ENCODE measurements at places on chromosomes 13 and 19.

GRCh38 chr19:45172173-45172572 lies 5.9 kb downstream of the TRAPPC6A start:
- peak; percentile 64 for DNase-seq

GRCh38 chr19:6813659-6814058 lies 41.2 kb downstream of the VAV1 start:
- no peak for DNase-seq

DNA sequence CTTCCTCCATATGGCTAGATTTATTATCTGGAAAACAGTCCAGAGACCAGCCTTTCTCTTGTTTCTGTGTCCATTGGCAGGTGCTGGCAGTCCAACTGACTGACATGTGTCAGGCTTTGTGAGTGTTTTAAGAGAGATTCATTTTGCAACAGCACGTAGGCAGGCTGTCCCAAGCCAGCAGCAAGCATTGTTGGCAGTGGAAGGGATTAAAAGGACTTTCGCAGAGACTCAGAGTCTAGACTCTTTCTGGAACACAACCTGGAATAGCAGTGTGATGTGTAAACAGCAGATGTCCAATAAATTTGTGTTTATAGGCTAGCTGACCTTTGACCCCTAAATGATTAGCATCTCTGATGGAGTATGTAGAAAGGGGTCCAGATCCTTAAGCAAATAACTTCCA lies 222.2 kb upstream of the SERP2 start:
- peak; percentile 15 for DNase-seq

GRCh38 chr19:4018140-4018613 lies 10.6 kb downstream of the PIAS4 start:
- no peak for DNase-seq

GRCh38 chr13:111947876-111948275 lies 119.1 kb upstream of the SOX1 start:
- no peak for DNase-seq

- DNase-seq = no peak
These were observed 11.4 kb downstream of the CHAMP1 start for GRCh38 chr13:114325729-114326128.

DNA sequence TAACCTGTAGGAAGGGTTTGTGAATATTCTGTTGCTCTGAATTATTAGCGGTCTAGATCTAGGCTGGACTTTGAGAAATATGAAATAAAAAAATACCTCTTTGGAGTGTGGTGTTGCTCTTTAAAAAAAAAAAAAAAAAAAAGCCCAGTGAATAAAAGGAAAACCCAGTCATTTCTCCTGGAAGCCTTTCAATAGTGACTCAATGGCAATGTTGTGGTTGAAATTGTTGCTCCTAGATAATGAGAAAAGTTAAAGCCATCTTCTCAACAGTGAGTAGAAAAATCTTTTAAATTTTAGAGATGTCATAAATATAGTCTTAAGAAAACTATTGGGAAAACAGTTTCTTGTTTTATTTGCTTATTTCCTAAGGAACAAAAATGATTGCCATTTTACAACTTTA lies 135.3 kb downstream of the RFC3 start:
- DNase-seq = no peak

DNA sequence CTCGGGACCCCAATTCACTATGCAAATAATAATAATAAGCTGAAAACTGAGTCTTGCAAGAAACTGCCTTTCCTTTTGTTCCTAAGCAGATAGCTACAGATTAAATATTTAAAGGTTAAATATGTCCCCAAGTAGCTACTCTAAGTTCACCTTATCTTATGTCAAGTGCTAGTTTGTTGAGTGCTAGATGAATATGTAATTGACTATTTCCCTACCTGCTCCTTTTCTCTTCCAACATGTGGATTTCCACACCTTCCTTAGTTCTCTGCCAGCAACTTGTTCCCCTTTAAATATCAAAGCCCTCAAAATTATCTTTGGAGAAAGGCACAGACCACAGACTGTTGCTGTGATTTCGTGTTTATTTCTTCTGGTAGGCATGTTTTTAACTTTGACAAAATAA lies 709.2 kb upstream of the SLITRK1 start:
- DNase-seq = no peak

GRCh38 chr19:18310118-18310909 lies 12.6 kb downstream of the LSM4 start:
- no peak for DNase-seq

DNA sequence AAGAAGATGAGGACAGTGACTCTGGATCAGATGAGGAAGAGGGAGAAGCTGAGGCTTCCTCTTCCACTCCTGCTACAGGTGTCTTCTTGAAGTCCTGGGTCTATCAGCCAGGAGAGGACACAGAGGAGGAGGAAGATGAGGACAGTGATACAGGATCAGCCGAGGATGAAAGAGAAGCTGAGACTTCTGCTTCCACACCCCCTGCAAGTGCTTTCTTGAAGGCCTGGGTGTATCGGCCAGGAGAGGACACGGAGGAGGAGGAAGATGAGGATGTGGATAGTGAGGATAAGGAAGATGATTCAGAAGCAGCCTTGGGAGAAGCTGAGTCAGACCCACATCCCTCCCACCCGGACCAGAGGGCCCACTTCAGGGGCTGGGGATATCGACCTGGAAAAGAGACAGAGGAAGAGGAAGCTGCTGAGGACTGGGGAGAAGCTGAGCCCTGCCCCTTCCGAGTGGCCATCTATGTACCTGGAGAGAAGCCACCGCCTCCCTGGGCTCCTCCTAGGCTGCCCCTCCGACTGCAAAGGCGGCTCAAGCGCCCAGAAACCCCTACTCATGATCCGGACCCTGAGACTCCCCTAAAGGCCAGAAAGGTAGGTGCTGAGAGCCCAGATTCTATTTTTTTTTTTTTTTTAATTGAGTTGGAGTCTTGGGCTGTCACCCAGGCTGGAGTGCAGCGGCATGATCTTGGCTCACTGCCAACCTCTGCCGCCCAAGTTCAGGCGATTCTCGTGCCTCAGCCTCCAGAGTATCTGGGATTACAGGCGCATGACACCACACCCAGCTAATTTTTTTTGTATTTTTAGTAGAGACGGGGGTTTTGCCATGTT lies 2.3 kb downstream of the PPP1R15A start:
- DNase-seq = peak; percentile 66

DNA sequence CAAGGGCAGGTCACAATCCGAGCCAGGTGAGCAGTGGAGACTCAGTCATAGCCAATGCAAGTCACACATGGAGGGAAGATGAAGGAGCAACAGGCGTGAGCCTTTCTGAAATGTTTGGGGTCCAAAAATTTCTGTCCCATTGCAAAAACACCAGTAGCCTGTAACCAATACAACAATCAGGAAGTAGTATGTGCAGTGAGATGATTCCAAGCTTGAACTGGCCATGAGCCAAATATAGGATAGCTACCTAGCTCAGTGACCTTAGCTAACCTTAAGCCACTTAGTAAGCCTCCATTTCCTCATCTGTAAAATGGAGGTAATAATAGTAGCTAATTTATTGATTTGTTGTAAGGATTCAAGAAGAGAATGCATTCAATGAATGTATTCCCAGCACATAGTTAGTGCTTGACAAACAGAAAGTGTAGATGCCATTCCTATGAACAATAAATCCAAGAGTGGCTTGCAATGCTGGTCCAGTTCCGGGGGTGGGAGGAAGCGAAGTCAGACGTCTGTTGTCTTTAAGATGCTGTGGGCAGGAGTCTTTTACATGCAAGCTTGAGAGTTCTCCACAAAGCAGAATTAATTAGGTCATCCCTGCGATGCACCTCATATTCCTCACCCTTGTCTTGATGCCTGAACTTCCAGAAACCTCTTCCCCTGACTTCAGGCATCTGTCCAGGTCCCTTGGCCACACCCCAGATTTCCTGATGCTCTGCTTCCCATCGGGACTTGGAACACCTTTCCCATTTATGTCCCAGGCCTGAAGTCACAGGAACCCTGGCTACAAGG lies 195.7 kb upstream of the UBL3 start:
- DNase-seq = peak; percentile 1

DNA sequence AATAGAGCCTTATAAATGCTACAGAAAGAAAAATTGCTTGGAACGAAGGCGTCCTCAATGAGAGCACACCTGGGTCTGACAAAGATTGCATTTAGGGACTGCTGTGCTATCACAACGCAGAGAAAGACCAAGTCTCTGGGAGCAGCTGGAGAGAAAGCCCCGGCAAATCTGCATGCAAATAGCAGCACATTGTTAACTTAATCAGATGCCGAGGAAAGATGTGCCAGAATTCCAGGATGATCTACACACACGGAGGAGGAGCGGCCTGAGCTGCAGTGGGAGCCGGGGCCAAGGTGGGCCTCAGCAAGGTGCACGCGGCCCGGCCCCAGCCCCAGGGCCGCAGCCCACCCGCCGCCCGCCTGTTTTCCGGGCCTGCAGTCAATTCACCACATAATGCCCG lies 1.4 kb downstream of the ZNF536 start:
- no peak for DNase-seq

DNA sequence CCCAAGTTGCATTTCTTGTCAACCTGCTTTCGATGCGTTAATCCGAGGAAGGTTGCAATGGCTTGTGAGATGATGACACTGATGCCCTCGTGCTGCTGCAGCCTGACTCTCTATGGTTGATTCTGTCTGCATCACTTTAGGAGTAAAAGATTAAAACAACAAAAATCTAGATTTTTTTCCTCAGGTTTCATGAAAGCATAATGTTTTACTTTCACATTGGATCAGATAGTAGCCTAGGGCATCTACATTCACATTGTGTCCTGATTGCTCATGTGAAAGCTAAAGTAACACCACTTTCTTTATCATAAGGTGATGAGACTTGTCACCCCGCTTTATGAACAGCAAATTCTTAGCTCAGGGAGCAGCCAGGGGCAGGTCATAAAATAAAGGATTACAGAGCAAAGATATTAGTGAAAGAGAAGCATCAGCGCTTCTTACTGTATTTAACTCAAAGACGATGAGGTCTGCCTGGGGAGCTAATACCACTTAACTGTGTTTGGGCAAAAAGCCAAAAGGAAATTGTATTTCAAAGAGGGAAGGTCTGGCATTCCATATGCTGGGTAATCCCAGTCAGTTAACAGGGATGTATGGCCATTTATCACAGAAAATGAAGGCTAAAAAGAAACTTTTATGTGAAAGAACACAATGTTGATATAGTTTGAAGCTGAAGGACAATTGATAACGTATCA lies 270.5 kb downstream of the GPC6 start:
- peak; percentile 97 for DNase-seq

DNA sequence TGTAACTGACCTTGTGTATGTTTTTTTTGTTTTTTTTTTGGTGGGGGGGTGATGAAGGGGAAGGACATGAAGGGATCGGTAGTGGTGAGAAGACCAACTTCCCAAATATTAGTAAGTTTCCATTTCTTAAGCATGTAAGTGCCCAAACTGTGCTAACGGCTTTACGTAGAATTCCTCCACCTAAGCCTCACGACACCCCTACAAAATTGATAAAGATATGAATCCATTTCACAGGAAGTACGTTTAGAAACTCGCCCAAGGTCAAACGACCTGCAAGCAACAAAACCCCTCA lies 649 bp downstream of the UQCRFS1 start:
- no peak for DNase-seq

GRCh38 chr19:34997071-34997617 lies 3.0 kb upstream of the GRAMD1A start:
- DNase-seq = no peak

DNA sequence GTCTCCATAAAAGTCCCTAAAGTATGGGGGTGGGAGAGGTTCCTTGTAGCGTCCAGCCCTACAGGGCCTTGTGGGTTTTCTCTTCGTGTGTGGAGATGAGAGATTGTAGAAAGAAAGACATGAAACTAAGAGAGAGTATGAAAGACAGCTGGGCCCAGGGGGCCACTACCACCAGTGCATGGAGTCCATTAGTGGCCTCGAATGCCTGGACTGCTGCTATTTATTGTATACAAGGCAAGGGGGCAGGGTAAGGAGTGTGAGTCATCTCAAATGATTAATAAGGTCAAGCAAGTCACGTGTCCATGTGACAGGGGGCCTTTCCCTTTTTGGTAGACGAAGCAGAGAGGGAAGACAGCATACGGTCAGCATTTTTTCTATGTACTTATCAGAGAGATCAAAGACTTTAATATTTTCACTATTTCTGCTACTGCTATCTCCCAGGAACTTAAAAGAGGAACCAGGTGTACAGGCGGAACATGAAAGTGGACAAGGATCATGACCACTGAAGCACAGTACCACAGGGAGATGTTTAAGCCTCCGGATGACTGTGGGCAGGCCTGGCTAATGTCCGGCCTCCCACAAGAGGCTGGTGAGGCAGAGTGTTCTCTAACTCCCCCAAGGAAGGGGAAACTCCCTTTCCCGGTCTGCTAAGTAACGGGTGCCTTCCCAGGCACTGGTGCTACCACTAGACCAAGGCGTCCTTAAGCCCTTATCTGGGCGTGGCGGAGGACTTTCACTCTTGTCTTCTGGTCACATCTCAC lies 25.5 kb downstream of the FGF21 start:
- no peak for DNase-seq

- DNase-seq = no peak
These were observed 162.8 kb upstream of the SOX1 start for GRCh38 chr13:111904166-111904565.

DNA sequence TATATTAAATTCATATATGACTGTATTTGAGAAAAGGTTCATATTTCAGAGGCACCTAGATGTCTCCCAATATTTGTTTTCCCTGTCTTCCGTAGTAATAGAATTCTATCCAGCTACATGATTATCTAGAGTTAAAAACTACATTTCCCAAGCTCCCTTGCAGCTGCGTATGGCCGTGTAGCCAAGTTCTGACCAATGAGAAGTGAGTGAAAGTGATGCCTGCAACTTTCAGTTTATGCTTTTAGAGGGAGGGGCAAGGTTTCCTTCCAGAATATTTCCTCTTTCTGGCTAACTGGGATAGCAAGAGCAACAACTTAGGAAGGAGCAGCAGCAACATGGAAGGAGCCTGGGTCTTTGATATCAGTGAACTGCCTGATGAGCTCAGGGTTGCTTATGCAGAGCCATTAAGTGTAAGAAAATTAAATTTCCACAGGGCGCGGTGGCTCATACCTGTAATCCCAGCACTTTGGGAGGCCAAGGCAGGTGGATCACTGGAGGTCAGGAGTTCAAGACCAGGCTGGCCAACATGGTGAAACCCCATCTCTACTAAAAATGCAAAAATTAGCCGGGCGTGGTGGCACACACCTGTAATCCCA lies 23.2 kb upstream of the CYP2A13 start:
- DNase-seq = no peak

- no peak for DNase-seq
These were observed 874.9 kb downstream of the EFNB2 start for GRCh38 chr13:105660561-105660960.

DNA sequence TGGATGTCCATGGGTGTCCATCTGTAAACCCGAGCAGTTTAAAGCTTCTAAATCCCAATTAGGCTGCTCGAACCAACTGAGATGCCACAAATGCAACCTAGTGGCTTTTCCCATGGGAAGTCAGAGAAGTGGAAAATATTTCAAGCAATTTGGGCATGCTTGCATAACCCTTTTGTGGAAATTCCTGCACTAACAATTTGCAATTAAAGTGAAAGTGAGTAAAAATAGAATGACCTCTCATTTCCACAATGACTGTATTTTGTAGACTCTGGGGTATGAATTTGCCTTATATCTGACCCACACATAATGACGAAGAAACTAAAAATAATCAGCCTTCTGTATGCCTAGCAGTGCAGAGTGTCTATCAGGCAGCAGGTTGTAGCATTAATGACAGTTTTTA lies 91.8 kb upstream of the TSC22D1 start:
- DNase-seq = no peak

GRCh38 chr19:19406878-19407632 lies 1.6 kb downstream of the GATAD2A start:
- peak; percentile 45 for DNase-seq

- peak; percentile 10 for DNase-seq
These were observed 104.9 kb downstream of the CACNA1A start for GRCh38 chr19:13401388-13401787.

Measured in NCI-H69 (cell line).